ENCODE measurements at places on chromosomes 5 and 9. TPM values are rescaled to one million over a fixed set of nuclear protein-coding genes. Genes with fewer than 3 reads are reported as not detected.

SPATA31A3 gene
- total RNA-seq, result not detected

GRCh38 chr9:76620996-76621395, 143.2 kb upstream of the PCA3 start:
- no peak for DNase-seq

CTXN3 gene
- not detected for total RNA-seq

DNA sequence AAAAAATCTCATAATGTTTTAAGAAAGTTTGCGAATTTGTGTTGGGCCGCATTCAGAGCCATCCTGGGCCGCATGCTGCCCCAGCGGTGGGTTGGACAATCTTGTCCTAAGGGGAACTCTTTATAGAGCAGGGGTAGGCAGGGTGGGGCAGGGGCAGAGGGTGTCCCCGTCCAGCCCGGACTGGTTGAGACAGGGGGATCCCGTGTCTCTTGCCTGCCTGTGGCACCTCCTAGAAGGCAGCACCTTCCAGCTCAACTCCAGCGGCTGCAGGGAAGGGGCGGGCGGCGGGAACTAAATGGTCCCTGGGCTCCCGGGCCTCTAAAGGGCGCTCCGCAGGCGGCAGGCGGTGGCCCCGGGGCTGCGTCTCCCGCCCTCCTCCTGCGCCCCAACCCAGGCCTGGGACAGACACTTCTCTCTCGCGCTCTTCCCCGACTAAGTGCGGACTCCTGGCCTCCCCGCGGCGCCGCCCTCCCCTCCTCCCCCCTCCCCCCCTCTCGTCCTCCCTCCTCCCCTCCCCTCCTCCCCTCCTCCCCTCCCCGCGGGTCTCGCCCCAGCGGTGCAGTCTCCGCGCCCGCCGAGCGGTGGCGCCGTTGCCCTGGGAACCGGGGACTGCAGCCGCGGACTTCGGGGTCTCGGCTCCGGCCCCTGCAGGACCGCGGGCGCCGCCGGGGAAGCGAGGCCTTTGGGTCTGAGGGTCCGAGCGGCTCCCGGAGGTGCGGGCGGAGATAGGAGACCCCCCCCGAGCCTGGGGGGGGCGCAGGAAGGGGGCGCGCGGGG, 132.6 kb downstream of the MRPL36 start:
- no peak for DNase-seq

GRCh38 chr5:83764101-83764500, 43.4 kb upstream of the HAPLN1 start:
- no peak for DNase-seq

LHFPL2 gene
- total RNA-seq, result 22.5 TPM

ZNF454 gene
- 0.82 TPM for total RNA-seq

DNA sequence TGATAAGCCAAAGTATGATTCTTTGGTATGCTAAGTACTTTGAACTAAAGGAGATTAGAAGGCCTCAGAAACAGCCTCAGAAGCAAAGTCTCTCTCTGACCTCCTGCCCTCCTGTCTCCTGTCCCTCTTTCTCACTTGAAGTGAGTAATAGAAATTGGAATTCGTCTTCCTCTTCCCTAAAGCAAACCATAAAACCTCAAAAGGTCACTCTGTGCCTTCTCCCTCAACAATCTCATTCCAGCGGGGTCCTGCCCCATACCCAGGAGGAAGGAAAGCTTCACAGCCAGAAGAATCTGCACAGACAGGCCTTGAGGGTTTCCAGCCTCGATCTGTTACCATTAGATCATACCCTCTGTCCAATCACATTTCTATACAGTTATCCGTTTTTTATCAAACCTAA, 87.8 kb downstream of the HAPLN1 start:
- peak; percentile 80 for DNase-seq

ACTBL2 gene
- total RNA-seq, result 0.04 TPM

DNA sequence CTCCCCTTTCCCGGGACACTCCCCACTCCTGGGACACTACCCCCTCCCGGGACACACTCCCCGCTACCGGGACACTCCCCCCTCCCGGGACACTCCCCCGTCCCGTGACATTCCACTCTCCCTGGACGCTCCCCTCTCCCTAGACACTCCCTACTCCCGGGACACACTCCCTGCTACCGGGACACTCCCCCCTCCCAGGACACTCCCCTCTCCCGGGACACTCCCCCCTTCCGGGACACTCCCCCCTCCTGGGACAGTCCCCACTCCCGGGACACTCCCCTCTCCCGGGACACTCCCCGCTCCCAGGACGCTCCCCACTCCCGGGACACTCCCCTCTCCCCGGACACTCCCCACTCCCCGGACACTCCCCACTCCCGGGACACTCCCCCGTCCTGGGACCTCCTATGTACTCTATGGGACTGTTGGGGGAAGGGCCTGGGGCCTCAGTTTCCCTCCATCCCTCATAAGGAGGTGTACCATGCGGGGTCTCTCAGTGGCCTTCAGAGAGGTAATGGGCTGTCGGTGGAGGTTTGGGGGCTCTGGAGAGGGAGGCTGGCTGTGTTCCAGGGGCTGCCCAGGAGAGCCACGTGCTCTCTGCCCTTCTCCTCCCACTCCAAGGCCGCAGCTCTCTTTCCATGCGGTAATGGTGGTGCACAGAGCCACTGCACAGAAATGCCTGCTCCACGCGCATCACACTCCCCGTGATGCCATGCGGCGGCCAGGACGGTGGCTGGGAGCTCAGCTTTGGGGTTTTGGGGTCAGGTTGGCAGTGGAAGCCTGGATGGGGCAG, 96.2 kb downstream of the RXRA start:
- DNase-seq, result no peak

CCDC171 gene
- 1.1 TPM for total RNA-seq

- no peak for DNase-seq
These were observed 114.4 kb upstream of the LIFR start for GRCh38 chr5:38670878-38671277.

DNA sequence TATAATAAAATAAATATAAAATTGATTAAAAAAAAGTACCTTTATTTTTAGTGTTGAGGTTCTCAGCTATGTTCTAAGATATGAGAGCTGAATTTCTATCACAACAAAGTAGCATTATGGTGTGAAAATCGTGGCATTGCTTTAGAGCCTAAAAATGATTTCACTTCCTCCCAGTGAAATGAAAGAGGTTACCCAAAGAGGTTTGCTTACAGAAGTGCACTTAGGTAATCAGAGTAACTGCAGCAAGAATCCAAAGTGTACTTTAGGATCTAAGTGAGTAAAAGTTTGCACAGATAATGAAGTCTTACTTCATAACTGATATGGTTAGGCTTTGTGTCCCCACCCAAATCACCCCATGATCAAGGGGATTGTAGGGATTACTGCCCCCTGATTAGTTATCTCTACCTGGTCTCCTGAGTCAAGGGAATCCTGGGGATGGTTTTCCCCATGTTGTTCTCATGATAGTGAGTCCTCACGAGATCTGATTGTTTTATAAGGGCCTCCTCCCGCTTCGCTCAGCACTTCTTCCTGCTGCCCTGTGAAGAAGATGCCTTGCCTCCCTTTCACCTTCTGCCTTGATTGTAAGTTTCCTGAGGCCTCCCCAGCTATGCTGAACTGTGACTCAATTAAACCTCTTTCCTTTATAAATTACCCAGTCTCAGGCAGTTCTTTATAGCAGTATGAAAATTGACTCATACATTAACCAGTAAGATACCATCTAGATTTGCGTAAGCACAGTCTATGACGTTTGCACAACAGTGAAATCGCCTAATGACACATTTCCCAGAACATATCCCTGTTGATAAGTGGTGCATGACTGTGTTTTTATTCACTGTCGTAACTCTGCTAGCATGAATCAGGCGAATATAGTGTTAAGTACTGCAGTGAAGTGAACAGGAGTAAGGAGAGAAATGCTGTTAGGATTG, 40.3 kb upstream of the LRRC70 start:
- DNase-seq, result peak; percentile 70

FGF18 gene
- total RNA-seq, result not detected

RETREG1 gene
- total RNA-seq, result 1.3 TPM

DNA sequence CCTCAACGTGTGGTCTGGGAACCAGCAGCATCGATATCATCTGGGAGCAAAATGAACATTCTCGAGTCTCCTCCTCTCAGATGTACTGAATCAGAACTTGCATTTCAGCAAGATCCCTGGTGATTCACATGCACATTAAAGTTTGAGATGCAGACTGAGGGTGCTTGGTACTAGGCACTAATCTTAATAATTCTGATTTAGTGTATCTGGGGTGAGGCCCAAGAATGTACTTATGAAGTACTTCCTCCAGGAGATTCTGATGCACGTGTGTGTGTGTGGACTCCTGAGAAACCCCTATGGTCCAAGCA, 56.2 kb upstream of the EQTN start:
- no peak for DNase-seq

- no peak for DNase-seq
These were observed 93.6 kb upstream of the TSLP start for GRCh38 chr5:110977915-110978314.

SNCB gene
- 0.78 TPM for total RNA-seq

- no peak for DNase-seq
These were observed 82.4 kb upstream of the PPP1R26 start for GRCh38 chr9:135397142-135397541.

MLANA gene
- not detected for total RNA-seq

- no peak for DNase-seq
These were observed 128.5 kb upstream of the FAM174A start for GRCh38 chr5:100406640-100407039.

- DNase-seq, result peak; percentile 100
These were observed 263.9 kb downstream of the SPOCK1 start for GRCh38 chr5:137234973-137235943.

SARDH gene
- total RNA-seq, result not detected

GRCh38 chr9:73880101-73880500, 617.0 kb upstream of the RORB start:
- DNase-seq, result no peak

RCL1 gene
- total RNA-seq, result 18.1 TPM

SLC6A19 gene
- not detected for total RNA-seq

GRCh38 chr9:138049779-138050471, 172.3 kb downstream of the CACNA1B start:
- no peak for DNase-seq

GRCh38 chr9:133826289-133827085, 88.3 kb upstream of the SARDH start:
- no peak for DNase-seq

DNA sequence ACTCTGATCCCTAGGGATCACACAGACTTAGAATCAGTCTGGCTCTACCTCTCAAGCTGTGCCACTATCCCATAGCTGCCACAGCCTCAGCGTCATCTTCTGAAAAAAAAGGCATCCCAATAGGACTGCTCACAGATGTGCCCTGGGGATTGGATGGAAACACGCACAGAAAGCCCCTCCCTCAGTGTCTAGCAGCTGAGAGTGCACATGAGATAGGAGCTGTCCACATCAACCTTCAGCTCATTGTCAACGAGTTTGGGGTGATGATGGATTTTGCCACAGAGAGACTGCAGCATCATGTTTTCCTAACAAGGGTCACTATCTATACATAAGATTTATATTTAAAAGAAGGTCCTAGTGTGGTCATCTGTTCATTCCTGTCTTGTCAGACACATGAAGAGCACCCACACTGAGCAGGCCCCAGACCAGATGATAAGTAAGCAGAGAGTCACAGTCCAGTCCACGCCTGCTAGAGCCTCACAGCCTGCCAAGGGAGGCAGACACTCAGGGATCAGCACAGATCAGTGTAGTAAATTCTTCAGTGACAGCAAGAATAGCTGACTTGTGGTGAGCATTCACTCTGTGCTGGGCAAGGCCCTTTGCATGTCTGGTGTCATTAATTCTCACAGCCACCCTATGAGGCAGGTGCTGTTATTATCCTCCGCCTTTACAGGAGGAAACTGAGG, 25.8 kb downstream of the AFAP1L1 start:
- DNase-seq, result no peak

- DNase-seq, result no peak
These were observed 40.7 kb downstream of the EBF1 start for GRCh38 chr5:159058716-159059636.

DNA sequence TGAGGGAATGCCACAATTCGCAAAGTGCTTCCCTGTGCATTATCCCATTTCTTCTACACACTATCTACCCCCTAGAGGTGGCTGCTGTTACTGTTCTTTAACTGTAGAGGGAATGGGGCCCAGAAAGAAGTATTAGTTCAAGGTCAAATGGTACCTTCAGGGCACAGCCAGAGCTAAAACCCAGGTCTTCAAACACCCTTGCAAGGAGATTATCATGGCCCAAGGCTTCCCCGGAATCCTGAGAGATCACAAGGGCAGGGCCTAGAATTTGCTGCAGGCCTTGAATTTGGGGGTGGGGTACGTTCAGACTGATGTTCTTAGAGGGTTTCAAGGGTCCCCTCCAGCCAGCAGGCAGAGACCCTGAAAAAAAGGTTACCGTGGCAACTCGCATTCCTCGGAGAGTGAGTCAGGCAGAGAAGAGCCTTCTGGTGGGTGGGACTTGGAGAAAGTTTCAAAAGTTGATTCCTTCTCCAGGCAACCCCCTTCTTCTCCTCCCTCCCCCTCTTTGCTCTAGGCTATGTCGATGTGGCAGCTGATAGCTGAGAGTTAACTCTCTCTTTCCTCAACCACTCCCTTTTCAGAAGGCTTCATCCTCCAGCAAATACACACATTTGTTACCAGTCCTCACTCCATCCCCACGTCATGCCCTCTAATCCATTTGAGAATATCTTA, 1.9 kb downstream of the SPARC start:
- DNase-seq, result peak; percentile 94

Measured in foreskin keratinocyte (primary cell).